ENCODE measurements at places on chromosomes 12 and 14.

DNA sequence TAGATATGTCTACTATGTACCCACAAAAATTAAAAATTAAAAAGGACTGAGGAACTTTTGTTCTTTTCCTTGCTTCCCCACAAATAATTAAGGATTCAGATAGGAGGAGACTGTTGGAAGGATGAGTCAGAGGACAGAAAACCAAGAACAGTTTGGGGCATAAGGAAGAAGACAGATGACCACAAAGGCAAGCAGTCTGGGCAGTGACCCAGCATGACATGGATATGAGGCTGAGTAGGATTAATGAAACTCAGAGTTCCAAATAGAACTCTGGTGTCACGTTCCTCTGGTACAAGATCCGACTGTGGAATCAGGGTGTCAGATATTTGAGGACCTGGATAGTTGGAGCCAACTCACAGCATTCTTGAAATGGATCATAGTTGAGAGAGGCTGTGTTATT, 89.3 kb upstream of the SLC38A4 start:
- no peaks in the 10 kb centered on the region for H3K4me1 ChIP-seq
- H3K27me3 ChIP-seq: no peaks in the 10 kb centered on the region
- DNase-seq: no peak
- no peaks in the 10 kb centered on the region for H3K36me3 ChIP-seq
- no peak overlapping the region for H3K4me3 ChIP-seq

DNA sequence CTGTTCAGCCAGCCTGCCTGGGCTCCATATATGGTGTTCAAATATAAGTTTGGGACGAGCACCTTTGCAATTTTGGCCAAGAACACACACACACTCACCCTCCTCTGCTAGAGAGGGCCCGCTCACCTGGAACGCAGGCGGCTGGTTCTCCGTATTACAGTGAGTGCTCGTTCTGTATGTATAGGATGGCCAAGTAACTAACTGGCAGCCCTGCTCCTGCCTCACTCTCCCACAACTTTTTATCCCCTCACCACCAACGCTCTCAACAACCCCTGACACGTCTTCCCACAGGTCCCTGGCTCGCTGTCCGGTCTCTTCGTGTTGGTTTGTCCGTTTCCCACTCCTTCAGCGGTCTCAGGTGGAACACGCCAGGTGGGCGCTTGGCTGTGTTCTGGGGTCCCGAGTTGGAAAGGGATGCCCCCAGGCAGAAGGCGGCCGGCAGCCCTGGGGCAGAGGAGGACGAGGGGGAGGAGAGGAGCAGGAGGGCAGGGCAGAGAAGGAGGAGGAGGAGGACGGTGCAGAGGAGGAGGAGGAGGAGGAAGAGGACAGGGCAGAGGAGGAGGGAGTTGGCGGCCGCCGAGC, 398 bp upstream of the MSRB3 start:
- peaks cover 9% of the 10 kb centered on the region for H3K4me1 ChIP-seq
- no peak for DNase-seq
- no peak overlapping the region for H3K4me3 ChIP-seq
- no peak overlapping the region for H3K27ac ChIP-seq
- H3K27me3 ChIP-seq: peaks cover 40% of the 10 kb centered on the region
- H3K36me3 ChIP-seq: no peaks in the 10 kb centered on the region

- H3K4me3 ChIP-seq: no peak overlapping the region
- DNase-seq: no peak
- H3K27me3 ChIP-seq: no peaks in the 10 kb centered on the region
- H3K4me1 ChIP-seq: no peaks in the 10 kb centered on the region
Observed at GRCh38 chr12:127690161-127690560, 576.8 kb upstream of the TMEM132C start.

DNA sequence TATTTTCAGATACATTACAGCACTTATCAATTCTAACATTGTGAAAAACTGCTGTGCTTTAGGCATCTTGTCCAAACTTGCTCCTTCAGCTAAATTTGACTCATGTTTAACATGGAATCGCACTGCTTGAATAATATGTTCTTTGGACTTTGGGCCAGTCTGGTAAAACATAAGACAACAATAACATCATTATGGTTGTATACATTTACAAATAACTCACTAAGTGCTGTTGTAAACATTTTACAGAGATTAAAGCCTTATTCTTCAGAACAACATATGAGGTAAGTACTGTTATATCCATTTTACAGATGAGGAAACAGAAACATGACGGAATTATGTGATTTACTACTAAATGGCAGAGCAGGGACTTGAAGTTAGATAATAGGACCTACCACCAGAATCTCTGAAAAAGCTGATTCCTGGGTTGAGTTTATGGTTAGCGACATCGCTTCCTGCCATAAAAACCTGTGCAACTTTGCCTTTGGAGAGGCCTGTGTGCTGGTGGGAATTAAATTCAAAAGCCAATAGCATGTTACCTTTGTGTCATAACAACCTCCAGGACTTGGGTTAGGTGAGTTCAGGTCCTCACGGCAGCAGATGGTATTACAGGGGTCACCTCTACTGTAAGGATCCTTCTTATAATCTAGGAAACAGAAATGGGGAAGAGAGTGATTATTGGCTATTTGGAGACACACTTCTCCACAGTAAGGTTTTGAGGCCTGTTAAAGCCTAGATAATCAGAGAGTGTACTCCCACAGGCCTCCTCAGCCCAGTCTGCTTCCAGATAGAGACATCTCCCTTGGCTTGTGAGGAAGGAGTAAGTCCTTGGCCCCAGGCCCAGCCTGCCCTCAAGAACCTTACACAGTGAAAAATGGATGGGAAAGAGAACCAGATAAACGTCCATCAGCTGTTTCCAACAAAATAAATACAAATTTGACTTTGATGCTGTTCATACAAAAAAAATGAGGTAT, 61.8 kb downstream of the PLBD1 start:
- no peaks in the 10 kb centered on the region for H3K4me1 ChIP-seq
- H3K36me3 ChIP-seq: peaks cover 20% of the 10 kb centered on the region
- H3K27me3 ChIP-seq: no peaks in the 10 kb centered on the region
- no peak for DNase-seq
- no peak overlapping the region for H3K4me3 ChIP-seq
- no peak overlapping the region for H3K27ac ChIP-seq

GRCh38 chr12:5259523-5259922, 172.4 kb upstream of the NTF3 start:
- no peak overlapping the region for H3K4me3 ChIP-seq
- H3K27me3 ChIP-seq: no peaks in the 10 kb centered on the region
- no peaks in the 10 kb centered on the region for H3K4me1 ChIP-seq

Measured in CD4-positive, CD25-positive, alpha-beta regulatory T cell (primary cell).